MM.1S (cell line): ENCODE measurements at places on chromosomes 12 and 14.

DNA sequence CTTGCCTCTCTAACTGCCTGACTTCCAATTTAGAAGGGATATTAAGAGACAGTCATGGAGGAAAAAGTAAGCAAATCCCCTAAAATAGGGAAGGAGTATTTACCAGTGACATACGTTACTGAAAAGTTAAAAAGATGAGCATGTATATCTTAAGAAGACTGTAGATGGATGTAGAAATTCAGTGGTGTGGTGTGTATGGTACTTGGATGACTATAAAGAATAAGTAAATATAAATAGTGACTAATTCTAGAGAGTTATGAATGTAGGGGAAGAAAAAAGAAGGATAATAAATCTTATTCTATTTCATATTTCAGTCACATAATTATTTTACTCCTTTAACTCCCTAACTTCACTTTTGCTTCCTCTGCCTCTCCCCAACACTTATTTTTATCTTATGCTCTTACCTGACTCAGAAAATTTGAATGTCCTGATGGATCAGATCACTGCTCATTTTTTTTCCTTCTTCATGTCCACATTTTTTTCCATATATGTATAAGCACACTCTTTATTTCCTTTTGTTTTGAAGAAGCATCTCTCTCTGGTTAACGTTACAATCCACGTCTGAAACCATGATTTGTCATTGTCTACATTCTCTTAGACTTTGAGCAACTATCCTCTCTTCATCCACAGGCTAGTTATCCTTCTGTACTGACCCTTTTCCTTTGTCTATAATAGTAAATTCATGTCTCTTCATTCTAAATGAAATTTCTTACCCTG is 422.7 kb upstream of the SYT1 start:
- DNase-seq = no peak

DNA sequence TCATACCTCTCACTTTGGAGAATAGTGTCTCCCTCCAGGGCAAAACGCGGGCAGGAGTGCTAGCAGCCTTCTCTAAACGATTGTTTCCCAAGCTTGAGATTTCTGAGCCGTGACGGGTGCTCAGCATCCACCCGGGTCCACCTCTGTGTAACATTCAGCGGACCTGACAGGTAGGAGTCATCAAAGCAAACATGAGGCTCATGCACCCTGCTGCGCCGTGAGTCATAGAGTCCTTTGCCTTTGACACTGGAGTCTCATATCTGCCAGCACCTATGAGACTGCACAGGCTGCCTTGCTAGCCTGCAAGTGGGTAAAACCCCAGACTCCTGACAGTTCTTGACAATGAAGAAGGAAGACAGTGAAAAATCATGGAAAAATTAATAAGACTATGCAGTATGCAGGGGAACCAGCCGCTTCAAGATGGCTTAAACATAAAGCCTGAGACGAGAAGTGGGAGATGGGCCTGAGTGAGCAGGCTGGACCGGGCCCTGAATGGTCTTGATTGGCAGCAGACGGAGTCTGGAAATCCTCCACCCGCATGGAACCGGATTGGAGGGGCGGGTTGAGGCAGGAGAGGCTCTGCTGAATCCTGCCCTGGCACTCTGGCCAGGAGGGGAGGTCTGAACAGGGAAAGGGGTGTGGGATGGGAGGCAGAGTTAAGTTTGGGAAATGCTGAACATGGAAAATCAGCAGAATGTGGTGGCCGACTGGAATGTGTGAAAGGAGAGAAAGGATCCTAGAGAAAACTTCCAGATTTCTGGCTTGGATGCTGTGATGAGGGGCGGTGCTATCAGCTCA is 54.2 kb downstream of the LGMN start:
- DNase-seq = no peak

DNA sequence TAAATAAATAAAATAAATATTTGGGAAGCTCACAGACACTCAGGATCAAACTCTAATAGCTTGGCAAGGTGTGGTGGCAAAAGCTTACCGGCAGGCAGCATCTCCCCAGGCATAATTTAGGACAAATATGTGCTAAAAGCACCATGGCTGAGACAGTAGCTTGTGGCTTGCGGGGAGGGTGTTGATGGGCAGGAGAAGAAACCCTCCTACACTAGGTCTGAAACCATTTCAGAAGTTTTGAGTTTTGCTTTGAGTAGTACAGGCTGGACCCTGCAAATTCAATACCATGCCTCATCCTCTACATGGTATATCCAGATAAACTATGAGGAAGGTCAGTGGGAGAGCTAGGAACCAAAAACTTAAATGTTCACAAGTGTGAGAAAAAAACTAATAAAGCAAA is 33.1 kb downstream of the MAP3K9 start:
- DNase-seq = no peak

DNA sequence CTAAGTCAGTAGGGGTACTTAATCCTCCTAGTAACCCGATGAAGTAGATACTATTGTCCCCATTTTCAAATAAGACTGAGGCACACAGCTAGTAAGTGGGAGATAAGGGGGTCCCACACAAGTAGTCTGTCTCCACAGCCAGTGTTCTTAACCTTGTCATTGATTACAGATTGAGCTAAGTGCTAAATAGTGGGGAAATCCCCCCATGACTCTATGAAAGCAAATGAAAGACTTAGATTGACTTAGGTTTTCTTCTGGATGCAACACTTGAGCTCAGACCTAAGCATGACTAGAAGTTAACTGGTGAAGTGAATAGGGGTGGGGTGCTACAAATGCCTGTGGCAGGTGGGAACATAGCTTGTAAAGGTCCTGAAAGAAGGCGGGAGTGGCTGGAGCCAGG is 73.8 kb downstream of the SYNE2 start:
- DNase-seq = no peak
